NCI-H774 (cell line): ENCODE measurements at places on chromosomes 2 and 18.
A peak's percentile ranks its signal among the peaks of the same experiment; 100 is the strongest.

- peak; percentile 65 for DNase-seq
Measured at GRCh38 chr2:170122883-170123547, 54.9 kb upstream of the MYO3B start.

DNA sequence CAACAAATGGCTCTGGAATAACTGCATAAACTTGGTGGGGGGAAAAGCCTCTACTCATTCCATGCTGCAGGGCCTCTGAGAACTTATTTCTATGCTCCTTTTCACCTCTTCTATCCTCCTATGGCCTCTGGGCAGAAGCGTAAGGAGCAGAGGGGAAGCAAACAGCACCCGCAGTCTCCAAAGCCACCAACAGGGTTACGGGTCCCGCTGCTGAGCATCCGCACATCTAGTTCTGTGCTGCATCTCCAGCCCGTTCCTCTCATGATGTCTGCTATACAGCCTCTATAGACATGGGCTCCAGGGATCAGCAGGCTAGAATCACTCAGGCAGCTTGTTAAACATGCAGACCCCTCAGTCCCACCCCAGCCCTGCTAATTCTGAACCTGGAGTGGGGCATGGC lies 25.9 kb downstream of the PSTPIP2 start:
- DNase-seq, result no peak

DNA sequence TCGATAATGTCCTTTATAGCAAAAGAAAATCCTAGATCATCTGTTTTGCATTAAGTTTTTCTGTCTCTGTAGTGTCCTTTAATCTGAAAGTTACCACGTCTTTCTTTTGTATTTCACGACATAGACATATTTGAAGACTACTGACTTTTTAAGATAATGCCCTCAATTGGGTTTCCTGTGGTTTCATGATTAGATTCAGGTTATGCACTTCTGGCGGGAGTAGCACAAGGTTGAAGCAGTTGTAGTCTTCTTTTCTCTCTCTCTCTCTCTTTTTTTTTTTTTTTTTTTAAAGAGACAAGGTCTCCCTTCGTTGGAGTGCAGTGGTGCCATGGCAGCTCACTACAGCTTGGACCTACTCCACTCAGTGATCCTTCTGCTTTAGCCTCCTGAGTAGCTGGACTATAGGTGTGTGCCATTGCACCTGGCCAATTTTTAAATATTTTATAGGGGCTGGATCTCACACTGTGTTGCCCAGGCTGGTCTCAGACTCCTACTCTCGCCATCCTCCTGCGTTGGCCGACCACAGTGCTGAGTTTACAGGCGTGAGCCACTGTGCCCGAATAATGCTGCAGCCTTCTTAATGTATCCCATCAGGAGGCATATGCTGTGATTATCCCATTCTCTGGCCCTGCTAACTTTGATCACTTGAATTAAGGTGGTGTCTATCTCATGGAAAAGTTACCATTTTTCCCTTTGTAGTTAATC lies 3.9 kb downstream of the INPP4A start:
- DNase-seq, result no peak

- DNase-seq, result no peak
Measured at GRCh38 chr2:238646281-238646680, 201.6 kb upstream of the TWIST2 start.

- no peak for DNase-seq
Measured at GRCh38 chr2:128403814-128404708, 85.4 kb upstream of the HS6ST1 start.

- no peak for DNase-seq
Measured at GRCh38 chr2:65589667-65590066, 157.3 kb upstream of the SPRED2 start.

GRCh38 chr2:240786871-240787311 lies 33.1 kb downstream of the KIF1A start:
- DNase-seq, result no peak

DNA sequence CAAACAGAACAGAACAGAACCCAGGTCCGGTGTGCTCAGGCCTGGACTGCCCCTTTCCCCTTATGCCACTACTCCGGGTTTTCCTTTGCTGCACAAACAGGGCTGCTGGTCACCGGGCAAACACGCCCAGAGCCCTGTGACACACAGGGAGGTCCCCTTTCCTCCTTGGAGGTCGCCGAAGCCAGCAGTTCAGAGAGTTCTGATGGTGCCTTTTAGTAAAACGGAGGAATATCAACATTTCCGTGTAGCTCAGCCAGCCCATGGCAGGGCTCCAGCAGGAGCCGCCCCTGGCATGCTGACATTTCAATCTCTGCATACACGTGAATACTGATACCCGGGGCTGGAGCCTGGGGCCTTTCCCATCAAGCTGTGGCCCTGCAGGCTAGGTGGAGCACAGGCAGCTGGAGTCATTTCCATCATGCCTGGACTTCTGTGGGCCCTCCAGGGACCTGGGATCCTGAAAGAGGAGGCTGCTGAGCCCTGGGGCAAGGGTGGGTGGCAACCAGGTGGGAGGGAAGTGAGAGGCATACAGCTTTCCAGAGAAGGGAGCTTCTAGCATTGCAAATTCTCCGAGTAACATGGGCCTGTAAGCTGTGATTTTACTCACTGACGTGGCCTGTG lies 91.4 kb upstream of the PXDN start:
- DNase-seq, result no peak

DNA sequence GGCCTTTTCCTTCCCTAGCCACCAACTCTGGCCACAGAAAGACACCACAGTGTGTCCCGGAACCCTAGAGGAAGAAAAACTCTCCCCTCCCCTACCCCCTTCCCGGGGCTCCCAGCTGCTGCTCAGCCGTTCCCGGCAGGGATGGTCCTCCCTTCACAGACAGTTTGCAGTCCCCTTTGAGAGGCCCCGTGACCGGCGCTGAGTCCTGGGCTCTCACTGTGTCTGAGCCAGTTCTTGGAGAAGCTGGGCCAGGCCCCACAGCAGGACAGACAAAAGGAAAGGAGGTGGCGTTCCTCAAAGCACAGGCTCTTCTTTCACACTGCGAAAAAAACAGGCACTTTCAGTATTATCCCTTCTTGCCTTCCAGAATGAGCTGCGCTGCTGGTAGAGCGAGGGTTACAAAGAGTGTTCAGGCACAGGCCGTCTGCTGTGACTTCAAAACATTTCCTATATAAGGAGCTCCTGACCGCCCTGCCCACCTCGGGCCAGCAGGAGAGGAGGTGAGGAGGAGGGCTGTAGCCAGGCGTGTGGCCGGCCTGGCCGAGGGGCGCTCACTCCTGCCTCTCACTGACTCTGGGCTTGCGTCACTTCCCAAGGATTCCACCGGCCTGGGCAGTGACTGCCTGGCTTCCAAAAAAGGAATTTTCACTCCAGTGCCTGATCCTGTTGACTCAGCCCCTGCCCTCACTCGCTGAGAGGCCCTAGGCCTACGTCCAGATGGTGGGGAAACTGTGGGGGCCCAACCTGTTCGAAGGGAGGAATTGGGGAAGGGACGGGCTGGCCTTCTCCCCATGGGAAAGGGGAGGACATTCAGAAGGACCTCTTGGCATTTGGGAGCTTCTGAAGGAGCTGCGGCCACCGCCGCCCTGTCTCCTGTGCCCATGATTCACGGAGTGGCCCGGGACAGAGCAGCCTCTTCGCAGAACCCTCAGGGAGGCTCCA lies 24.9 kb downstream of the CIDEA start:
- no peak for DNase-seq

DNA sequence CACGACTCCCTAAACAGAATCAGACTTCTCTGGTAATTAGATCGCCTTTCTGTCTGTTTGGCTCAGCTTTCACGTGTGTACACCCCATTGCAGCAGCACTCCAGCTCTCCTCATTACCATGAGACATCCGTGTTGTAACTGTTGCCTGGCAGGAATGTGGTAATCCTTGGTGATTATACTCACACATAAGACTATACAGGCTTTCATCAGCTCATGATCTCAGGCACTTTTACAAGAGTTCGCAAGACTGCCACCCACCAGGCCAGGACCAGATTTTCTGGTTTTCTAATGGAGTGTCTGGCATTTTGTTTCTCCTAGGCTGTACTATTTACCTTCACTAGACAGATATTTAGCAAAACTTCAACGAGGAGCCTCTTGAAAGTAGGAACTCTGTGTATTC lies 50.2 kb downstream of the ACVR1 start:
- DNase-seq, result no peak

DNA sequence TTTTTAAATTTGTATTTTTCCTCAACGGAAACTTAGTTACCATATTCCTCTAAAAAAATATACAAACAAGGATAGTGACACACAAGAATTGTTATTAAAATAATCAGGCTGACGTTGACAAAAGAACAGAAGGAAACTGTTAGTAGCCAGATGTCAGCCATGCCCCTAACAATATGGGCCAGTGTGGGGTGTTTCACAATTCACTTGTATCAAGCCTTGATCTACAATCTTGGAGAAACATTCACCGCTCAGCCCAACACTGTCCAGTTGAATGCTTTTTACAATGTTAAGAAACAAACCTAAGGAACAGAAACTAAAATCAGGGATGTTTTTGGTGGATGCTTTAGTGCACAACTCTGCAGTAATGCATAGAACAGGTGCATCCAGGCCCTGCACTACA lies 44.6 kb downstream of the TMEFF2 start:
- DNase-seq, result no peak

DNA sequence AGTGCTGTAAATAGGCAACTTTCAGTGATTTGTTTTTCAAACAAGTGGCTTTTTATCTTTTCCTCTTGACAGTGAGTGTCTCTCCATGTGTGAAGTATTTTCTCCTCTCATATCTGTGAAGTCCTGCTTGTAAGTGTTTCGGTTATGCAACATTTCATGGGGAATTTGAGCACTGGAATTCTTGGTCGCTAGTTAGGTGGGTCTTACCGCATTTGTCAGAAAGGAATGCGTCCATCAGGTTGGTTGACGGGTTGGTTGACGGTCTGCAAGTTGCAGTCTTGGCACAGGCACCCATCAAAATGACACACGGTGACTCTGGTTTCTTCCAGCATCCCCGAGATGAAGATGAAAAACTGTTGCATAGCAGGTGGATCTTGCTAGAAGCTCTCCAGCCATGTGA lies 109.8 kb downstream of the AGAP1 start:
- no peak for DNase-seq

DNA sequence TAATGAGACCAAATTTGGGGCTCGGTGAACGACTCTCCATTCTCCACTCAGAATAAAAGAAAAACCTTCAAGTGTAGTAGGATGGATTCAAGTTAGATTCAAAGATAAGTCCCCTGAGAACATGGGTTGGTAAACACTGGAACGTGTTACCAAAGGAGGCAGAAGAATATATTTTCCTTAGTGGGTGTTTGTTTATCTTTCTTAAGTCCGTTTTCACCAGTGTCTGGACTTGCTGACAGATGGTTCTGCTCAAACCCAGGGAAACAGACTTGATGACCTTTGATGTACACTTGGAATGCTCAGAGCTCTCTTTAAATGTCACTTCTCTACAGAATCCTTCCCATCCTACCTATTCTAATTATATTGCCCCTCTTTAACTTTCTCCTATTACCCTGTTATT lies 310.3 kb upstream of the ZNF521 start:
- no peak for DNase-seq

DNA sequence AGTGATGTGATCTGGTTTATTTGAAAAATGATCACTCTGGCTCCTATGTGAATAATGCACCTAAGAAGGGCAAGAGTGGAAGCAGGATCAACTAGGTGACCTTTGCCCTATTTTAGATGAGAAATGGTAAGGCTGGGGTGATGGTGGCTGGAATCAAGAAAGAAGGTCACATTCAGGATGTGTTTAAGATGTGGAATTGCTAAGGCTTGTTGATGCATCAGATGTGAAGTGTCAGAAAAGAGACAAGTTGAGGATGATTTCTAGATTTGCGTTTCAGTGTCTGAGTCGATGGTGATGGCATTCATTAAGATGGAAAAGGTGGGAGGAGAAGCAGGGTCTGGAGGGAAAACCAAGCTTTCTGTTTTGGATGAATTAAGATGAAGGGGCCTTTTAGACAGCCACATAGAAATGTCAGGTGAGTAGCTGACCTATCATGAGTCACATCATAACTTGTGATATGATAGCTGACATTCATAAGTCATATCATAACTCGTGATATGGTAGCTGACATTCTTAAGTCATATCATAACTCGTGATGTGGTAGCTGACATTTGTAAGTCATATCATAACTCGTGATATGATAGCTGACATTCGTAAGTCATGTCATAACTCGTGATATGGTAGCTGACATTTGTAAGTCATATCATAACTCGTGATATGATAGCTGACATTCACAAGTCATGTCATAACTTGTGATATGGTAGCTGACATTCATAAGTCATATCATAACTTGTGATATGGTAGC lies 101.2 kb upstream of the SEC11C start:
- DNase-seq, result no peak

GRCh38 chr2:190050001-190050400 lies 12.5 kb downstream of the MSTN start:
- no peak for DNase-seq

GRCh38 chr18:63022429-63023022 lies 297.0 kb downstream of the BCL2 start:
- no peak for DNase-seq

GRCh38 chr2:59974051-59974766 lies 579.2 kb downstream of the BCL11A start:
- DNase-seq, result no peak

- DNase-seq, result no peak
Measured at GRCh38 chr2:88184762-88185161, 14.6 kb downstream of the THNSL2 start.

- no peak for DNase-seq
Measured at GRCh38 chr2:41782306-41783158, 265.3 kb upstream of the PKDCC start.

- no peak for DNase-seq
Measured at GRCh38 chr18:38545071-38545470, 979.5 kb upstream of the CELF4 start.

- no peak for DNase-seq
Measured at GRCh38 chr2:1505031-1505441, 91.8 kb downstream of the TPO start.

- no peak for DNase-seq
Measured at GRCh38 chr2:77519164-77519887, 2.9 kb downstream of the LRRTM4 start.
